Right renal pelvis (tissue), 4 donors: ENCODE measurements at places on chromosomes 7 and 10. TPM values are rescaled to one million over a fixed set of nuclear protein-coding genes. Genes with fewer than 3 reads are reported as not detected.

- DNase-seq: no peak
Measured at GRCh38 chr10:14144451-14144850, 186.3 kb downstream of the FRMD4A start.

GRCh38 chr7:99379043-99379577 is 4.6 kb downstream of the ARPC1B start:
- DNase-seq: no peak

DNA sequence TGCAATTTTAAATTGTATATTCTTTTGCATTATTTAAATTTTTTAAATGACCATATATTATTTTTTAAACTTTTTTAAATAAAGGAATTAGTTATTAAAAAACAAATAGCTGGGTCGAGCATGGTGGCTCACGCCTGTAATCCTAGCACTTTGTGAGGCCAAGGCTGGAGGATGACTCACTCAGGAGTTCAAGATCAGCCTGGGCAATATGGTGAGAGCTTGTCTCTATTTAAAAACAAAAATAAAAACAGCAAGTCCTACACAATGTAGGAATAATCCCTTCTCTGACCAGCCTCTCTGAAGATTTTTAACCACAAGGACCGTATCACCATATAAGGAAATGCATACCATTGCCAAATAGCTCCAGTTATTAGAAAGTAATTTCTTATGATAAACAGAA is 19.6 kb downstream of the NOC3L start:
- no peak for DNase-seq

GRCh38 chr10:91582153-91582554 is 50.7 kb downstream of the PPP1R3C start:
- DNase-seq: no peak

GRCh38 chr10:70737250-70737649 is 47.9 kb downstream of the TBATA start:
- no peak for DNase-seq

GRCh38 chr10:132328738-132329137 is 3.3 kb upstream of the LRRC27 start:
- DNase-seq: no peak

DNA sequence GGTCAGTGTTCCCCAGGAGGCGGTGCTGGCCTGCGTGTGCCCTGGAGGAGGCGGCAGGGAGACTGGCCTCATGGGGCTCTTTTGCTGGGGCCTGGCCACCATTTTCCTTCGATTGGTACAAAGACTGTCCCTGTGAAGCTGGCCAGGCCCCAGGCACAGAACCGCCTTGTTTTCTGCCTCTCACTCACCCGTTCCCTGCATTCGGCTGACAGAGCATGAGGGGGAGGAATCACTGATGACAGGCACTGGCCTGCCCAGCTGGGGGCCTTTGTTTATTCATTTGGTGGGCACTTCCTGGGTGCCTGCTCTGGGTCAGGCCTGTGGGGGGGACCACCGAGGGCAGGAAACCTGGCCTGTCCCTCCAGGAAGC is 139.2 kb downstream of the FAM53B start:
- DNase-seq: no peak

DNA sequence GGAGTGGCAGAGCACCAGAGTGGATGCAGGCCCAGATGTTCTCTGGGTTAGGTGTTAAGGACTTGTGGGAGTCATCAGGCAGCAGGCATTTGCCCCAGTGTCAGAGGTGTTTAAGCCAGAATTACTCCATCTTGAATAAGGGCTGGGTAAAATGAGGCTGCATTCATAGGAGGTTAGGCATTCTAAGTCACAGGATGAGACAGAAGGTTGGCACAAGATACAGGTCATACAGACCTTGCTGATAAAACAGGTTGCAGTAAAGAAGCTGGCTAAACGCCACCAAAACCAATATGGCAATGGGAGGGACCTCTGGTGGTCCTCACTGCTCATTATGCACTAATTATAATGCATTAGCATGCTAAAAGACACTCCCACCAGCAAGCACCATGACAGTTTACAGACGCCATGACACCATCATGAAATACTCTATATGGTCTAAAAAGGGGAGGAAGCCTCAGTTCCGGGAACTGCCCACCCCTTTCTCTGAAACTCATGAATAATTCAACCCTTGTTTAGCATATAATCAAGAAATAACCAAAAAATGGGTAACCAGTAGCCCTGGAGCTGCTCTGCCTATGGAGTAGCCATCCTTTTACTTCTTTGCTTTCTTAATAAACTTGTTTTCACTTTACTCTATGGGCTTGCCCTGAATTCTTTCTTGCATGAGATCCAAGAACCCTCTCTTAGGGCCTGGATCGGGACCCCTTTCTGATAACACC is 882 bp upstream of the LRRC61 start:
- no peak for DNase-seq

DNA sequence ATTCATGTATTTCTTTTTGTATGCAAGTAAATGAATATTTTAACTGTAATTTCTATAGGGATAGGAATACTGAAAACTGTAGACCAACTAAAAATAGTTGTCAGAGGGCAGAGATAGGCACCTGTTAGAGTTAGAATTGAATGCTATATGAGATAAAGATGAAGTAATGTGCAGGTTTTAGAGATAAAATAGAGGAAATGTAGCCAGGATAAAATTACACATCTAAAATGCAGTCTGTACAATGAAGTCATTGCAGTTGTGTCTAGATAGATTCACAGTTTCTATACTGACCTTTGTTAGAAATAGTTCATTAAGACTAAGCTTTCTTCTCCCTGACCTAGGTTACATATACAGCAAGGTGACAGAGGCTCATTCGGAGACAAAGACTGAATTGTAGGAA is 46.2 kb downstream of the SMNDC1 start:
- no peak for DNase-seq

DNA sequence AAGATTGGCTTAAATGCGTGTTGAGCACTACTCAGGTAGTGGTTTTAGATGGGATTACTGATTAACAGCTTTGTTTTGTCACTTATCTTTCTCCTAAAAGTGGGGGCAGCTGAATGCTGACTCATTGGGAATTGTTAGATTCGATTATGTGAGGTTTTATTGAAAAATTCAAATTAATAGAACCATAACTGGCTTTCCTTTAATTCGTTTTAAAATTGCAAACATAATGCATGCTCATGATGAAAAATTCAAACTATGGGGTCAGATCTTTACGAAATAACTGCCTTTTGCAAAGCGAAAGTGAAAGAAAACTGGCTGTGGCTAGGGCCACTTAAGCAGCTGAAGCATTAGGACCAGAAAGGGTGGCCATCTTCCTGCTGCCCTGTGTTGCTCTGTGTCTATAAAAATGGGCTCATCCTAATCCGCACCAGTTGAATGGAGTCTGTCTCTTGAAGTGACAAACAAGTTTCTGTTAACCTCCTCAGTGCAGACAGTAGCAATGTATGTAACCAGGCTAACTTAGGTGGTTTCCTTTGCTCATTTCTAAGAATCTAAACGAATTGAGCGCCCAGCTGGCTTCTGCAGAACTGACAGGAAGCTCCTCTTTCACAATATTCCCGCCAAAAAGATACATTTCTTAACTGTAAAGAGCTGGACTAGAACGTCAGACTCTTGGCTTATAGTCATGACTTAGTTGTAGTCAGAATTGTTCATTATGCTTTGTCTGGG is 27.8 kb downstream of the DENND10 start:
- no peak for DNase-seq

DNA sequence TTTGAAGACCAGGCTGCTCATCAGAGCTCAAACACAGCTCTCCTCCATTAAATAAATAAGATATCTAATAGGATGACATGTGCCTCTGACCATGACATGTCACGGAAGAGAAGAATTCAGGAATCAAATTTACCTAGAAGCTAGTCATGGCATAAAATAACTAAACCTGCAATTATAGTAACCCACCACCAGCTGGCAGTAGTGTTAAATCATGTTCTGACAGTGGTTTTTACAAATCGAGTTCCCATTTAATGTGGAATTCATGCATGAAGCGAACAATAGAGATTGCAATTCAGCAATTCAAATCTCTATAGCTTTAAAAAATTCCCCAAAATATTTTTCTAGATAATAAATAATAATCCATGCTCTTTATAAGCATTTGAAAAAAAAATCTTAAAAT is 74.6 kb upstream of the IKZF1 start:
- no peak for DNase-seq

DNA sequence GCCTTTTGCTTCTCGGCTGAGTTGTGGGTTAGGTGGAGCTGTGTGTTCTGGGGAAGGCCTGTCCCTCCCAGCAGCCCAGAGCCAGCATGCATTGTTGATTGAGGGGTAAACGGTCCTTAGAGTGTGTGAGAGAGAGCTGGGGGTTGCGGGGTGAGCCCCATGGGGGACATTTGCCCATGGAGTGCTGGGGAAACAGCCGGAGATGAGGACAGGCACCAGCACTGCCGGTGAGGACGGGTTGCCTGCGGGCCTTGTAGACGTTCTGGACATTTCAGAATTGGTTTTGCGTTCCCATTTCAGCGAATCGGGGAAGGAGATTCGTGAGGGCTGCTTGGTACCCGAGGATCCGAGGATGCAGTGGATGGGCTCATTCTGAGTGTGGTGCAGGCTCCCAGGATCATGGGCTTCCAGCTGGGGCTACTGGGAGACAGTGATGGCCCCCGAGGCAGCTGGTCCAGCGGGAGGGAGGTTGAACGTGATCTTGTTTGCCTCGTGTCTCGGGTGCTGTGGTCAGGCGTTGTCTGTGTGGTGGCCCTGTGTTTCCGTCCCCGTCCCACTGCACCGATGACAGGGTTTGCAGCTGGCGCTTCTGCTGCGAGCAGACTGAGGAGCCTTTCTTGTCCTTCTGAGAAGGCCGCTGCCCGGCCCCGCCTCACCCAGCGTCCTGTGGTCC is 113.9 kb downstream of the CYTH3 start:
- DNase-seq: no peak

DNA sequence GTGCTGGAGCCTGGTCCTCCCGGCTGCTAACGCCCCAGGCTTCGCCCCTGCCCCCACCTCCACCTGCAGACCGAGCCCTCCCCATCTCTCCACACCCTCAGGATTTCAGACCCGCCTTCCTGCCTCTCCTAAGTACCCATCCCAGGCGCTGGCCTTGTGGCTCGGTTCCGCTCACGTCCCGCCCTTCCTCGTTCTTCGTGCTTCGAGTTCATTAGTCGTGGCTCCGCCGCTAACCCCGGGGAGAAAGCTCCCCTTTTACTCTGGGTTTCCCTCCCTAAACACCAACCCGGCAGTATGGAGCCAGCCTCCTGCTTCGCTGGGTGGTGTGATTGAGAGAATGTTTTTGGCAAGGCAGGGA is 11.2 kb downstream of the EMX2 start:
- DNase-seq: no peak

DNA sequence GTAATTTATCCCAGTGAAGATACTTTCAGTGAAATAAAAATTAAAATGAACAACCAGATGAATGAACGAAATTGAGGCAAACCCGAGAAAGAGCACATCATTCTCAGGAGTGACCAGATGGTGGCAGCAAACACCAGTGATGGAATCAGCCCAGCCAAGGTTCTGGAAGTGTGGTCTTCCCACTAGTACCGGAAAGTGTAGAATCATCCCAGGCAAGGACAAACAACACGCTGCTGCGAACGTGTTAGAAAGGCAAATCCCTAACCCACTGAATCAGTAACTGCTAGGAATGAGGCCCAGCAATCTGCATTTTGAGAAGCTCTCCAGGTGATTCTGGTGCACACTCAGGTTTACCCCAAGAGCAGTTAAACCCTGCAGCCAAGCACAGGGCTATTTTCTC is 15.5 kb upstream of the SLC18A3 start:
- peak; percentile 34 for DNase-seq

- DNase-seq: no peak
Measured at GRCh38 chr7:33883671-33883965, 21.7 kb upstream of the BMPER start.

GRCh38 chr10:108462005-108462404 is 1297.5 kb upstream of the SORCS1 start:
- no peak for DNase-seq

DNA sequence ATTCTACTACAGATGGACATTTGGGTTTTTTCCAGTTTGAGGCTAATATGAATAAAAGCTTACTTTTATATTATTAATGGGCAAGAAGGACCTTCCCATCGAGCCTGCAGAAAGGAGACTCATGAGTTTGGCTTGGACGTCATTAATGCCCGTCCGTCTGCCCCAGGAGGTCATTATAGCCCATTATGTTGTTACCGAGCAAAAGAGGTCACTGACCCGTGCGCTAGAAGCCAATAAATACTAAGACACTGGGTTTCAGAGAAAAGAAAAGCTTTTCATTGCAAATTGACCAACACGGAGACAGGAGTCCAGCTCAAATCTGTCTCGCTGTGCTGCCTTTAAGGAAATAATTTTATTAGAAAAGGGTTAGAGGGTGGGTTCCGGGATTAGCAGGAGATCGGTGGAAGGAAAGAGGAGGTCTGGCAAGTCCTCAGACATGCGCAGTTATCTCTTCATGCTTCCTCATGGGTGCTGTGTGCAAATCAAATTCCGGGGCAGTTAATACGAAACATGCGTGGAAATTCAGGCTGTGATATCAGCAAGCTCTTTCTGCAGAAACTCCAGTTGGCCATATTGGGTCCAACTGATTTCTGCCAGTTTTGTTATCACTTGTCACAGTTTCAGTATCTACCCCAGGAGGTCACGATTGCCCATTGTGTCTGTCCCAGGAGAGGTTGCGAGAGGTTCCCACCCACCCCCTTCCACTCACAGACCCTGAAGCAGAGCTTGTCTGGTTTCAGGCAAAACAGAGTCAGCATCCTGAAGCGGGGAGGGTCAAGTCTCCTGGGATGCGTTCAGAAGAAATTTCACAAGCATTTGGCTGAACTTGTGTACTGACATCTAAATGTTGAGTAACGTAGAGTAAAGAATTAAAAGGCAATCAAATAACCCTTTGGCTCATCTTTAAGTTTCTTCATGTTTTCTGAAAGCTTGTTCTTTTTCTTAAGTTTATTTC is 1.1 kb upstream of the GALNTL5 start:
- DNase-seq: no peak

DNA sequence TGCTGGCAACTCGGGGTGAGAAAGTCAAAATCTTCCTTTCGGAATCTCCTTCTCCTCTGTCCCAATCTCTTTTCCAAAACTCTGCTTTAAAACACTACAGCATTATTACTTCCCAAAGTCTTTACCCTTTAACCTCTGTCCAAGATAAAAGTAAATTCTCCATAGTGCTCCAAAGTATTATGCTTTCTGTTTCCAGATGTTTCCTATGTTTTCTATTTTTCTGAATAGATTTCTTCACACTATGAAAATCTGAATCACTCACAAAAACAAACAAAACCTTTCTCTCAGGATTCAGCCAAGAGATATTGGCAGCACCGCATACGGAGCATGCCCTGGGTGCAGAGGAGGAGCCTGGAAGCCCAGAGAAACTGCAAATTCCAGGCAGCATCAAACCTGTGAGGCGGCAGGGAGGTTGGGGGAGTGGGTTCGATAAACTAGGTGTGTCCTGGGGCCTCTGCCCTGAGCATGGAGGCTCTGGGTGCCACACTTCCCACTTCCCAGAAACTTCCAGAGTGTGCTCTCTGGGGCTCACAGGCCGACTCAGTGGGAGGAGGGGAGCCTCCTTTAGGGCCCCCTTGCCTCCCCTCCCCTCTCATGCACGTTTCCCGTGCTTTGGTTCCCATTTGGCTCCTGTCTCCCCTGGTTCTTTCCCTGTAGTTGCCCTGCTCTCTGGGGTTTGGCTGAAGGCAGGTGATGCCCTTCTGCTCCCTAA is 35.6 kb downstream of the VIPR2 start:
- DNase-seq: no peak

Gene RAB11FIP2
- 60.7 TPM for polyA plus RNA-seq

Gene PDCD11
- 36.1 TPM for polyA plus RNA-seq

Gene ACBD7
- polyA plus RNA-seq: 5.8 TPM

Gene BICC1
- 82.5 TPM for polyA plus RNA-seq

Gene CALHM3
- polyA plus RNA-seq: not detected

Gene ANKRD30A
- polyA plus RNA-seq: not detected
